ENCODE measurements at places on chromosomes 6 and 20. TPM values are rescaled to one million over a fixed set of nuclear protein-coding genes. Genes with fewer than 3 reads are reported as not detected.
A peak's percentile ranks its signal among the peaks of the same experiment; 100 is the strongest.

- H3K4me1 ChIP-seq, result no peaks in the 10 kb centered on the region
- peaks cover 15% of the 10 kb centered on the region for H3K36me3 ChIP-seq
- H3K4me3 ChIP-seq, result no peak overlapping the region
- no peak for DNase-seq
- H3K27ac ChIP-seq, result no peak overlapping the region
Measured at GRCh38 chr6:34295721-34296120, 46.9 kb upstream of the SMIM29 start.

Gene NKAIN2
- not detected for polyA plus RNA-seq

DNA sequence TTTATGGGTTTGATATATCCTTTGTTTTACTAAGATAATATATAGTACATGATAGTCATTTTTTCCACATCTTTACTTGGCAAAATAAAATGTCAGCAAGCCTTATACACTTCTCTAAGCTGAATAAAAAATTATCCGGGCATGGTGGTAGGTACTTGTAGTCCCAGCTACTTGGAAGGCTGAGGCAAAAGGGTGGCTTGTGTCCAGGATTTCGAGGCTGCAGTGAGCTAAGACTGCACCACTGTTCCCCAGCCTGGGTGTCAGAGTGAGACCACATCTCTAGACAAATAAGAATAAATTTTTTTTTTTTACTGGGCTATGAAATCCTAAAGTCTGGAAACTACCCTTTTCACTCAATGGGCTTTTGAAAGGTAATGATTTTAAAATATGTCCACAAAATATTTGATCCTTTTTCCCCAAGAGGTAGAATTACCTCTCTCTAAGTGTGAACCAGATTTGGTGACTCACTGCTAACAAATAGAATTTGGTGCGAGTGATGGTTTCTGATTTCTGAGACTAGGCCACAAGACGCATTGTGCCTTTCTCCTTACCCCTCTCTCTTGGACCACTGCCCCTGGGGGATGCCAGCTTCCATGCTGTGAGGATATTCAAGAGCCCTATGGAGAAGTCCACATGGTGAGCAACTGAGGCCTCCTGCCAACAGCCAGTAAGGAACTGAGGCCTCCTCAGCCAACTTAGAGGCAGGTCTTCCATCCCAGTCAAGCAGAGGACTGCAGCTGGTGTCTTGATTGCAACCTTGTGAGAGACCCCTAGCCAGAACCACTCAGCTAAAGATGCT, 84.2 kb upstream of the ZNFX1 start:
- H3K27me3 ChIP-seq, result 0 out of 2 replicates have a peak, but pooled peaks cover 4% of the 10 kb centered on the region
- no peak overlapping the region for H3K27ac ChIP-seq
- no peaks in the 10 kb centered on the region for H3K36me3 ChIP-seq
- no peak for DNase-seq
- H3K4me1 ChIP-seq, result no peaks in the 10 kb centered on the region
- no peak overlapping the region for H3K4me3 ChIP-seq

Gene ATP6V1G2
- polyA plus RNA-seq, result 2.8 TPM

Gene LCA5
- 4.0 TPM for polyA plus RNA-seq

GRCh38 chr20:49293122-49293521, 15.3 kb upstream of the ZNFX1 start:
- no peak overlapping the region for H3K4me3 ChIP-seq
- no peak for DNase-seq
- H3K27me3 ChIP-seq, result no peaks in the 10 kb centered on the region
- no peak overlapping the region for H3K27ac ChIP-seq
- peaks cover 5% of the 10 kb centered on the region for H3K4me1 ChIP-seq

DNA sequence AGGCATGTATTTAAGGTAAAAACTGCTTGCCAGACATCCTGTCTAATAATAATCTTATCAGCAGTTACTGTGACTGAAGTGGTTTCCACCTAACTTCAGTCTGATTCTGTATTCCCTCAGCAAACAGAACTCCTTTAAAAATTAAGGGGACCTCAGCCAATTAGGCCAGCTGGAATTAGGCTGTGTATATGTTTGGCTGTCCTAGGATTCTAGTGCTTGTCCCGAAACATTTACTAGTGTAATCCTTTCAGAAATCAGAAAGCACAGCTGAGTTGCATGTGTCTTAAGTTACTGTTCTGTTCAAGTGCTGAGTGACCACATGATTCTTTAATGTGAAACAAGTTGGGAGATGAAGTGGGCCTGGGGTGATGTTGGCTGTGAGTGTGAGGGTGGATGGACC, 120.9 kb upstream of the SUPT3H start:
- H3K4me3 ChIP-seq, result no peak overlapping the region
- no peak for DNase-seq
- no peak overlapping the region for H3K27ac ChIP-seq
- no peaks in the 10 kb centered on the region for H3K4me1 ChIP-seq
- peaks cover 12% of the 10 kb centered on the region for H3K36me3 ChIP-seq
- no peaks in the 10 kb centered on the region for H3K27me3 ChIP-seq

Gene FNDC11
- polyA plus RNA-seq, result 0.15 TPM

Gene CFAP61
- not detected for polyA plus RNA-seq

Gene EMILIN3
- polyA plus RNA-seq, result 0.11 TPM

GRCh38 chr6:14088600-14089192, 28.9 kb upstream of the CD83 start:
- H3K27me3 ChIP-seq, result peaks cover 44% of the 10 kb centered on the region
- no peaks in the 10 kb centered on the region for H3K36me3 ChIP-seq
- no peak for DNase-seq
- H3K27ac ChIP-seq, result no peak overlapping the region
- no peak overlapping the region for H3K4me3 ChIP-seq

DNA sequence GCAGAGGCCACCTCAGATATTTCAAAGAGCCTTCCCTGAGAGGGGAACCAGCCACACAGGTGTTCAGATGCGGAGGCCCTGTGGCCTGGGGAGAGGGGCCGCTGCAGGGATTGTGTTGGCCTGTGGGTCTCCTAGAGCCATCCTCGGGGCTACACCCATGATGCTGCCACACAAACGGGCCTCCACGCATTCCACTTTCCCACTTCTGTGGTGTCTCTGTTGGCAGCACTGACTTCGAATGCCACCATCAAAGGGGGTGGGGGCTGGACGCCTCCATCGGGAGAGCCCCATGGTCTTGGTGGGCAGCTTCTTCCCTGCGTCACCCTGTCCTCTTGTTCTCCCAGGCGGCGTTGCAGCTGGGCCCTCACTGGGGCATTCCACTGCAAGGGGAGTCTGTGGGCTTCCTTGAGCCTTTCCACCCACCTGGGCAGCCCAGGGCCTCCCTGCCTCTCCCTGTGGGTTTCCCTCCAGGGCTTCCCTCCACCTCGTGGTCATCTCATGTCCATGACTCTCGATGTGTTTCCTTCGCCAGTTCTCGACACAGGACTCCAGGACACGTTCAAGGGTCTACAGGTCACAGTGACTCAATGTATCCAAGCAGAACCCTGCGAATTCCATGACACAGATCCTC, 145.5 kb downstream of the ERMARD start:
- H3K4me3 ChIP-seq, result no peak overlapping the region
- H3K36me3 ChIP-seq, result no peaks in the 10 kb centered on the region
- no peak for DNase-seq
- no peak overlapping the region for H3K27ac ChIP-seq
- no peaks in the 10 kb centered on the region for H3K27me3 ChIP-seq

DNA sequence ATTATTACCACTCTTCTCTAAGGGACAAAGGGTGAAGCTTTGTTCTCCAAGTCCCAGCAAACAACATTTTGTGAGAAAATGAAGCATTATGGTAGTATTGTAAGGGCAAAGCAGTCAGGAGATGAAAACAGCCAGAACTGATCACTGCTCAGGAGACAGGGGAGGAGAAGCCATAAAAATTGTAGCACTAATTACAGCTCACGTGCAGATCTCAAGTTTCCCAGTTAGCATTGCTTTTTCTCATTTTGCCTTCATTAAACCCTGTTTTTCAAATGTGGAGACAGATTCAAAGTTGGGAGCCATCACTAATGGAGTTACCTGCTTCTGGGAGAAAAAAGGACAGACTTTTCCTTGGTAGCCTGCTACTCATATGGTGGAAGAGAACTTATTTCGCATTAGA, 210.9 kb upstream of the PDE10A start:
- H3K27ac ChIP-seq, result no peak overlapping the region
- no peak overlapping the region for H3K4me3 ChIP-seq
- peaks cover 36% of the 10 kb centered on the region for H3K27me3 ChIP-seq
- no peaks in the 10 kb centered on the region for H3K36me3 ChIP-seq
- H3K4me1 ChIP-seq, result no peaks in the 10 kb centered on the region
- DNase-seq, result no peak

DNA sequence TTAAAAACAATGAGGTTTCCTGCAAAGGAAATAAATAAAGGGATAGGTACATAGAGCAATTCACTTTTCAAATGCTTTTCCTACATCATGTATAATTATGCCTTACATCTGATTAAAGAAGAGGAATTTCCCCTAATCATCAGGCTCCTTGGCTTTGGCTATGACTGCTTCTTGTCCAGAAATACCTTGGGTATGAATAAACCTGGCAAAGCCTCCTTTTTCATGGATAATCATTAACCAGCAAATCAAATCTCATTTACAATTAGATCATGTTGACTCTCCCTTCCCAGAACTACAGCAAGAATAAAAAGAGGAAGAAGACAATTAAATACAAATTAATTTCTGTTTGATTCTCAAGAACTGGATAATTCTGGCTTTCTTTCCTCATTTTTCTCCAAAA, 58.0 kb upstream of the CD2AP start:
- no peak overlapping the region for H3K4me3 ChIP-seq
- H3K27ac ChIP-seq, result no peak overlapping the region
- no peaks in the 10 kb centered on the region for H3K36me3 ChIP-seq
- peak; percentile 23 for DNase-seq

All from GM23248 (cell line).